ENCODE measurements at places on chromosomes 3 and 15.

GRCh38 chr3:29757054-29757777, 476.3 kb downstream of the RBMS3 start:
- DNase-seq, result no peak

DNA sequence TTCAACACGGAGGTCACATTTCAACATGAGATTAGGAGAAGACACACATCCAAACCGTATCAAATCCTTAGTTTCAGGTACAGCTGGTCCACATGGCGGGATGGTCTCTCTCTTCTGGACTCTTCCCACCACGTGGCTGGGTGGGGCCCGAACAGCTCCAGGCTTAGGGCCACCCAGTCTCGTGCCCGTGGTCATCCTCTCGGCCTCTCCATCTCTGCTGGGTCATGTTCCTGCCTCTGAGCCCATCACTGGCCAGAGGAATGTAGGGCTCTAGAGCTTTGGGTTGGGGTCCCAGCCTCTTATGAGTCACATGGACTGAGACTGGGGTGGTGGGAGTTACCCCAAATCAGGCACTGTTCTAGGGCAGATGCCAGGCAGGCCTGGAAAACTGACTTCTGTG, 12.2 kb downstream of the SYNM start:
- DNase-seq, result no peak

DNA sequence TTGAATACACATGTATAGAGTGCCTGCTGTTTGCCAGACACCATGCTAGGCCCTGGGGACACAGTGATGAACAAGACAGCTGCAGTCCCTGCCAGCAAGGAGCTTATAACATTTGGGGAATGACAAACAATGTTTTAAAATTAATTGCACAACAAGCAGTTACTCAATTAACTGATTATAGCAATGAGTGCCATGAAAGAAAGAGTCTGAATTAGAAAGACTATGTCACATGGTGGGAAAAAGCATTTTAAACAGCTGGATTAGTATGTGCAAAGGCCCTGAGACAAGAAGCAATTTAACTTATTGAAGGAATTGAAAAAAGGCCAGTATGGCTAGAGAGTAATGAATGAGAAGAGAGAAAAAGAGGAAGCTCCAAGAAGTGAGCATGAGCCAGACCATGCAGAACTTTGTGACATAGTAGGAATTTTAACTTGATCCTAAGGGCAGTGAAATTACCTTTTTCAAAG, 64.5 kb upstream of the PLXNA1 start:
- no peak for DNase-seq

GRCh38 chr15:38941399-38941953, 376.9 kb upstream of the RASGRP1 start:
- DNase-seq, result no peak

GRCh38 chr15:51801391-51801835, 28.0 kb upstream of the TMOD3 start:
- DNase-seq, result peak; percentile 17

DNA sequence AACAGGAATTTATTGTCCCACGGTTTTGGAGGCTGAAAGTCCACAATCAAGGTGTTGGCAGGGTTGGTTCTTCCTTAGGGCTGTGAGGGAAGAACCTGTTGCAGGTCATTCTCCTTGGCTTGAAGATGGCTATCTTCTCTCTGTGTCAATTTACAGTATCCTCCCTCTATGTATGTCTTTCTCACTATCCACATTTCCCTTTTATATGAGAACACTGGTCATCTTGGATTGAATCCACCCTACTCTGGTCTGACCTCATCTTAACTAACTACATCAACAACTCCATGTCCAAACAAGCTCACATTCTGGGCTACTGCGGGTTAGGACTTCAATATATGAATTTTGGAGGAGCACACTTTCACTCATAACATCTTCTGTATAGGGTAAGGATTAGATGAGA, 61.9 kb downstream of the CLDN1 start:
- no peak for DNase-seq

DNA sequence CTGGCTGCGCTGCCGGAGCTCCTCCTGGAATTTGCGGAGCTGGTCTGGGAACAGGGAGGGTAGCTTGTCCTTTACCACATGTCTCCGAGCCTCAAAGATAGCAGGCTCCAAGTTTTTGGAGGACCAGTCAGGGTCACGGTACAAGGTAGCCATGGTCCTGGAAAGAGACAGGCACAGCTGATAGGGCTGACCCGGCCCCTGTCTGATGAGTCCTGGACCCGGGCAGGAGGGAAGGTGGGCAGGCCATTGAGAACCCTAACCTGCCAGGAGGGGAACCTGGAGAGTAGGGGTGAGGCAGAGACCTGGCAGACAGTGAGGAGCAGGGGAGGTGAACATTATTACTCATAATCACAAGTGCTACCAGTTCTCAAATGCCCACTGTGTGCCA, 20.4 kb upstream of the EHD4 start:
- DNase-seq, result no peak

All from cerebellum (tissue), 4 donors.